ENCODE measurements at places on chromosomes 16 and 17. TPM values are rescaled to one million over a fixed set of nuclear protein-coding genes. Genes with fewer than 3 reads are reported as not detected.
A peak's percentile ranks its signal among the peaks of the same experiment; 100 is the strongest.

GRCh38 chr17:47180337-47180736 lies 8.8 kb downstream of the CDC27 start:
- no peak overlapping the region for H3K27ac ChIP-seq
- no peaks in the 10 kb centered on the region for H3K27me3 ChIP-seq
- H3K4me1 ChIP-seq: peaks cover 18% of the 10 kb centered on the region
- no peak for DNase-seq
- no peak overlapping the region for H3K4me3 ChIP-seq
- peaks cover 22% of the 10 kb centered on the region for H3K36me3 ChIP-seq

SLC12A3 gene
- total RNA-seq: not detected

DNA sequence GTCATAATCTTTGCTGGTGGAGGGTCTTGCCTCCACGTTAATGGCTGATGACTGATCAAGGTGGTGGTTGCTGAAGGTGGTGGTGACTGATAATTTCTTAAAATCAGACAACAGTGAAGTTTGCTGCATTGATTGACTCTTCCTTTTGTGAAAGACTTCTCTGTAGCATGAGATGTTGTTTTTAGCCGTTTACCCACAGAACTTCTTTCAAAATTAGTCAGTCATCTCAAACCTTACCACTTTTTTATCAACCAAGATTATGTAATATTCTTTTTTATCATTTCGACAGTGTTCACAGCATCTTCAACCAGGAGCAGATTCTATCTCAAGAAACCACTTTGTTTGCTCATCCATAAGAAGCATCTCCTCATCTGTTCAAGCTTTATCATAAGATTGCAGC lies 5.9 kb downstream of the UQCRC2 start:
- H3K27ac ChIP-seq: no peak overlapping the region
- no peaks in the 10 kb centered on the region for H3K27me3 ChIP-seq
- H3K4me3 ChIP-seq: no peak overlapping the region

DNA sequence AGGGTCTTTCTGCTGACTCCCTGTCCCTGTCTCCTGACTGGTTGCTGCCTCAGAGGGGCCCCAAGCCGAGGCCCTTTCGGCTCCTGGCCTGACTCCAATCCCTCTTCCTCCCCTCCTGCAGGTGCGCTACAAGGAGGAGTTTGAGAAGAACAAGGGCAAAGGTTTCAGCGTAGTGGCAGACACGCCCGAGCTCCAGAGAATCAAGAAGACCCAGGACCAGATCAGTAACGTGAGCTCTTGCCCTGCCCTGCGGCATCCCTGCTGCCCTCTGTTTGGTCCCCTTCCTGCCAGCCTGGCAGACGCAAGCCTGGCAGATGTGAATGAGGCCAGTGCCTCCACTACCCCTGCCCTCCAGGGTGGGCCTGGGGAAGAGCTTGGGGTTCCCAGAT lies 27.1 kb upstream of the LASP1NB start:
- peaks cover 40% of the 10 kb centered on the region for H3K36me3 ChIP-seq
- H3K27ac ChIP-seq: peak overlapping the region; percentile 49
- H3K27me3 ChIP-seq: no peaks in the 10 kb centered on the region
- H3K4me1 ChIP-seq: peaks cover 38% of the 10 kb centered on the region
- H3K4me3 ChIP-seq: no peak overlapping the region

DNA sequence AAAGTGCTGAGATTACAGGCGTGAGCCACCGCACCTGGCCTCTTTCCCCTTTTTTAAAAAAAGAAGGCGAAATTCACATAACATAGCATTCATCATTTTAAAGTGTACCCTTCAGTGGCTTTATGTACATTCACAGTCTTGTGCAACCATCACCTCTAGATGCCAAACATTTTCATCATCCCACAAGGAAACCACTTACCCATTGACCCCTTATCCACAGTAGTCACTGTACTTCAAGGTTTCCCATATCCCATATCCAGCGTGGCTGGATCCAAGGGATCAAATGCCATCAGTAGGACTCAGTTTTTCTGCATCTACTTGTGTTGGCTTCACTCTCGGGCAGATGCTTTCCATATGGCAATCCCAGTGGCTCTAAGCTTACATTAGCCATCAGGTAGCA lies 50.3 kb downstream of the BMERB1 start:
- H3K36me3 ChIP-seq: no peaks in the 10 kb centered on the region
- H3K27ac ChIP-seq: no peak overlapping the region
- H3K4me1 ChIP-seq: peaks cover 12% of the 10 kb centered on the region
- no peak overlapping the region for H3K4me3 ChIP-seq
- DNase-seq: no peak

DNA sequence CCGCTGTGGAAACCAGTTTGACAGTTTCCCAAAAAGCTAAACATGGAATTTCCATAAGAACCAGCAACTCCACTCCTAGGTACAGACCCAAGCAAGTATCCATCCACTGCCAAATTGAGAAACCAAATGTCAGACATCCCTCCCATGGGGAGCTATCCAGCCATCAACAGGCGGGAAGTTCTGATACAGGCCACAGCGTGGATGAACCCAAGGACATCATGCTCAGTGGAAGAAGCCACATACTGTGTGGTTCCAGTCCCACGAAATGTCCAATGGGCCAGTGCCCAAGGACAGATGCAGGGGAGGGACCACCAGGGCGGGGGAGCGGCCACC lies 12.6 kb upstream of the BAIAP2 start:
- no peak overlapping the region for H3K4me3 ChIP-seq
- H3K36me3 ChIP-seq: no peaks in the 10 kb centered on the region
- H3K27ac ChIP-seq: no peak overlapping the region
- peaks cover 5% of the 10 kb centered on the region for H3K4me1 ChIP-seq
- H3K27me3 ChIP-seq: peaks cover 4% of the 10 kb centered on the region

GRCh38 chr16:19776147-19776546 lies 58.1 kb downstream of the IQCK start:
- no peaks in the 10 kb centered on the region for H3K27me3 ChIP-seq
- H3K4me3 ChIP-seq: no peak overlapping the region
- H3K4me1 ChIP-seq: no peaks in the 10 kb centered on the region
- H3K27ac ChIP-seq: no peak overlapping the region
- H3K36me3 ChIP-seq: no peaks in the 10 kb centered on the region
- no peak for DNase-seq

GRCh38 chr17:69246726-69247375 lies 18.2 kb upstream of the ABCA10 start:
- H3K4me1 ChIP-seq: no peaks in the 10 kb centered on the region
- no peak overlapping the region for H3K27ac ChIP-seq
- DNase-seq: no peak
- H3K27me3 ChIP-seq: no peaks in the 10 kb centered on the region

DNA sequence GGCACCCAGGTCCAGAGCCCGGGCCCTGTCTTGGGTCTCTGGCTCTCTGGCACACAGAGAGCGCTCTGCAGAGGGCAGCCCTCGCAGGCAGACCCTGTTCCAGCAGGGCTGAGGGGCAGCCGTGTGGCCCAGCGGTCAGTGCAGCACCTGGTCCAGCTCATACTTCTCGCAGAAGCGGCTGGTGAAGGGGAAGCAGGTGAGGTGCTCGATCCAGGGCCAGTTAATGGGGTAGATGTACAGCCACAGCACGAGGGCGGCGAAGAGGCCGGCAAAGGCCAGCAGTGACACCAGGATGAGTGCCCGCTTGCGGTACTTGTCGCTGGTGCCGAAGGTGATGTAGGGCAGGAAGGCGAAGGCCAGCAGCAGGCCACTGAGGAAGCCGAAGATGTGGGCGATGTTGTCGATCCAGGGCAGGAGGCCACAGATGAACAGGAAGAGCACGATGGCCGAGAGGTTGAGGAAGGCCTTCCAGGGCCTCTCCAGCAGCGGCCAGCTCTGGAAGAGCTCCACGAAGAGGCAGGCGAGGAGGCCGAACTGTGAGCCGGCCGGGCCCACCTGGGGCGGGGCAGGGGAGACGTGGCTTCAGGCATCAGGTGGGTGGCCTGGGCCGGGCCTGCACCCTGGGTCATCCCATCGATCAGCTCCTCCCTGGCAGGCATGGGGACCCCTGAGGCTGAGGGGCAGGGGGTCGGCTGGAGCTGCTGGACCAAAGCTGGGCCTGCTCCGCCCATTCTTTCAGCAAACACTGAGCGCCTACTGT lies 4.3 kb downstream of the AANAT start:
- no peaks in the 10 kb centered on the region for H3K27me3 ChIP-seq
- no peak overlapping the region for H3K4me3 ChIP-seq
- DNase-seq: no peak
- H3K36me3 ChIP-seq: no peaks in the 10 kb centered on the region

DNA sequence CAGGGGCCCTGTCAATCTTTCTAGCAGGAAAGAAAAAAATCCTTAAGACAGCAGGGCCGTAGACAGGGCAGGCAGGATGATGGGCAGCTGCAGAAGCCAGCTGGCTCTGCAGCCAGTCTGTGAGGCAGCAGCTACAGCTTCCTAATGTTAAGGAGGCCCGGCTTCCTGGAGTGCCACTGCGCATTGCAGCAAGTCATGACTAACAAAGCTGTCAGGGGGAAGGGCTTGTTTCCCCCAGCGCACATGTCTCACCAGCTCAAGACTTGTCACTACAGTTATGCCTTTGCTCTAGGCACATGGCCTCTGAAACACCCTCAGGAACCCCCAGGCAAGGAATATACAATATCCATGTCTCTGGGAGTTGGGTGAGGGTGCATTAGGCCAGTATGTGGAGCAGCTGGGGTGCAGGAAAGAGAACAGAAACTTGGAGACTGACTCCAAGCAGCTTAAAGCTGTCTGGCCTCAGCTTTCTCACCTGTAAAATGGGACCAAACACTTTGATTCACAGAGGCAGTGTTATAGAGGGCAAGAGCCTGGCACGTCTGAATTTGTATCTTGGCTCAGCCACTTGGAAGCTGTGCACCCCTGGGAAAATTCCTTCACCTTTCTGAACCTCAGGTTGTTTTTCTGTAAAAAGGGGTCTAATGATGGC lies 220.0 kb downstream of the HAPSTR1 start:
- H3K4me1 ChIP-seq: no peaks in the 10 kb centered on the region
- no peak overlapping the region for H3K27ac ChIP-seq
- no peaks in the 10 kb centered on the region for H3K36me3 ChIP-seq
- no peaks in the 10 kb centered on the region for H3K27me3 ChIP-seq
- peak; percentile 23 for DNase-seq

- no peaks in the 10 kb centered on the region for H3K36me3 ChIP-seq
- no peak overlapping the region for H3K4me3 ChIP-seq
- H3K27me3 ChIP-seq: peaks cover 11% of the 10 kb centered on the region
Measured at GRCh38 chr17:36650096-36650775, 48.9 kb downstream of the MRM1 start.

ATP2C2 gene
- 0.63 TPM for total RNA-seq

DNA sequence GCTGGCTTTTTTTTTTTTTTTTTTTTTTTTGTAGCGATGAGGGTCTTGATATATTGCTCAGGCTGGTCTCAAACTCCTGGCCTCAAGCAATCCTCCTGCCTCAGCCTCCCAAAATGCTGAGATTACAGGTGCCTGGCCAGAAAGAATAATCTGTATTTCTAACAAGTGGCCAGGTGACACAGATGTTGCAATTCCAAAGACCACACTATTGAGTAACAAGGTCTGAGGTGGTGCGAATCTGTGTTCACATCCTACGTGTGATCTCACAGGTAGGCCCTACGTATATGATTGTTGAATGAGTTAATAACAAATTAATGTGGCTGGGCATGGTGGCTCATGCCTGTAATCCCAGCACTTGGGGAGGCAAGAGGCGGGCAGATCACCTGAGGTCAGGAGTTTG lies 33.3 kb downstream of the OTOA start:
- peaks cover 13% of the 10 kb centered on the region for H3K4me1 ChIP-seq
- DNase-seq: no peak
- no peak overlapping the region for H3K4me3 ChIP-seq
- no peaks in the 10 kb centered on the region for H3K27me3 ChIP-seq
- H3K27ac ChIP-seq: no peak overlapping the region

GRCh38 chr16:69741519-69741918 lies 13.2 kb downstream of the NOB1 start:
- H3K4me1 ChIP-seq: peaks cover 38% of the 10 kb centered on the region
- no peaks in the 10 kb centered on the region for H3K36me3 ChIP-seq
- H3K27me3 ChIP-seq: no peaks in the 10 kb centered on the region
- H3K27ac ChIP-seq: no peak overlapping the region
- no peak overlapping the region for H3K4me3 ChIP-seq
- no peak for DNase-seq

ZP2 gene
- total RNA-seq: not detected

ZSCAN10 gene
- 0.15 TPM for total RNA-seq

- peaks cover 1% of the 10 kb centered on the region for H3K4me1 ChIP-seq
- no peak overlapping the region for H3K4me3 ChIP-seq
- H3K27me3 ChIP-seq: no peaks in the 10 kb centered on the region
- DNase-seq: peak; percentile 37
- no peak overlapping the region for H3K27ac ChIP-seq
Measured at GRCh38 chr17:45339646-45340605, 23.1 kb upstream of the MAP3K14 start.

DNA sequence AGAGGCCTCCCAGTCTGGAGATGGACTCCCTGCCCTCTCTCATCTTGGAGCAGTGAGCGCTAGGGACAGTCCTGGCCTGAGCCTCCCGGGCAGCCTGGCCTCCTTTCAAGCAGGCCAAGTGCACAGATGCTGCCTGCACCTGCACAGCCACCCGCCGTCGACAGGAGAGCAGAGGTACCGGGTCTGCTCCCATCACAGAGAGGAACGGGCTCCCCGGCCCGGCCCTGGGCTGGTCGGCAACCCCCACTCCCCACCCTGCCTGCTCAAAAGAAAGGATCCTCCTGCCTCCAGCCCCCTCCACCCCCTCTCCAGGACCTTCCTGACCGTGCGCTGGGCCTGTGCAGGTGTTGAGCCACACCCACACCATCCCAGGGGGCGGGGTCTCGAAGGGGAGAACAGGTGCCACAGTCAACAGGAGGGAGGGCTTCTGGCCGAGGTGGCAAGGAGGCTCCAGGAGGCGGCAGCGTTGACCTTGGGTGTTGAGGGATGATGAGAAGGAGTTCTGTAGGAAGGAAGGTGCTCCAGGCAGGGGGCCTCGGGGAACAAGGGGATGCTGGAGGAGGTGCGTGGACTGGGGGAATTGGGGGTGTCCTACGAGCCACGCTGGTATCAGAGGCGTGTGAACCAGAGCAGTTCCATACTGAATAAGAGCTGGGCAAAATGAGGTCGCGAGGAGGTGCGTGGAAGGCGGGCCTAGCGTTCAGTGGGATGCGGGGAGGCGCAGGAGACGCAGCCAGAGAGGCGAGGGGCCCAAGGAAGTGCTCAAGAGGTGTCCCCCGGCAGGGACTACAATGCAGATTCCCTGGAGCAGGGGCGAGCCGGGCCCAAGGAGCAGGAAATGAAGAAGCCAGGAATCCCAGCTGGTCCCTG lies 967 bp upstream of the CDH15 start:
- no peak overlapping the region for H3K27ac ChIP-seq
- H3K27me3 ChIP-seq: peaks cover 9% of the 10 kb centered on the region
- H3K36me3 ChIP-seq: no peaks in the 10 kb centered on the region
- H3K4me3 ChIP-seq: no peak overlapping the region
- peak; percentile 41 for DNase-seq
- H3K4me1 ChIP-seq: peaks cover 14% of the 10 kb centered on the region

Data from adrenal gland (tissue), 19 donors.